Coronary artery (tissue), 2 donors: ENCODE measurements at places on chromosomes 2 and 18.

GRCh38 chr2:20299113-20299512 is 51.5 kb downstream of the PUM2 start:
- DNase-seq: no peak

GRCh38 chr2:120862201-120863060 is 126.8 kb downstream of the GLI2 start:
- DNase-seq: no peak

DNA sequence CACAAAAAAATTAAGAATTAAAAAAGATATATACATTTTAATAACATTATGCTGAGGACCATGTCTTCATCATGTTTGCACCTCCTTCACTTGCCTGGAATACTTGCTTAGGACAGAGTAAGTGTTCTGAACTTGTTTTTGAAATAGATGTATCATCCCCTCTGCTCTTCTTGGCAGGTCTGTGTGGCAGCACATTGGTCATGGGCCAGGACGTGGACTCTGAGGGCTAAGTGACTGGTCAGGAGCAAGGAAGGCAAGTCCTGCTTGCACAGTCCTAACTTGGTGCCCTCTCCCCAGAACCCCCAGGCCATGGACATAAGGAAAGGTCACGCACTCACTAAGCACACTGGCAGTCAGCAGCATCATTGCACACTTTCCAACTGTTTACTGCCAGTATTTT is 95.8 kb downstream of the PTPRM start:
- no peak for DNase-seq

- no peak for DNase-seq
Measured at GRCh38 chr18:5052491-5052890, 144.6 kb downstream of the AKAIN1 start.

- no peak for DNase-seq
Measured at GRCh38 chr2:190563646-190564045, 29.1 kb upstream of the NEMP2 start.

DNA sequence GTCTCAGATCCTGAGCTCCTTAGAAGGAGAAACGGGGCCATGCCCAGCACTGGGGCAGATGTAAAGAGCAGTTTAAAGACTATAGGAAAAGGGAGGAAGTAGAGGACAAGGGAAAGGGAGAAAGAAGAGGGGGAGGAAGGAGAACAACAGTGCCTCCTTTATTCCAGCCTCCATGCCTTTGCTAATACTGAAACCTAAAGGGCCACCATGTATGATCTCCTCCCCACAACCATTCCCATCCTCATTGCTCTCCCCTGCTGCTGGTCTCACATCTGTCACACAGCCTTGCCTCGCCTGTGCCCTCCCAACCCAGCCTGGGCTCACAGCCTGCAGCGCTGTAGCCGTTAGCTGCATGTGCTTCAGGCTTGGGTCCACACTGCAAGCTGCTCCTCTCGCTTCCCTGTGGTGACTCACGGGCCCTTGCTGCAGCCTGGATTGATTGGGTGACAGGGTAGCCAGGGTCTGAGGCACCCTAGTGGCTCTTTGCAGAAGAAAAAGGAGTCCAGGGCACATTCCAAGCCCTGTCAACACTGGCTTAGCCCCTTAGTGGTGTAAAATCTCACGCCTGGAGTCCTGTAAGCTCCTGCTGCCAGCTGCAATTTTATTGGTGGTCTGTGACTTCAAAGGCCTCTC is 281.9 kb downstream of the SRBD1 start:
- no peak for DNase-seq

GRCh38 chr2:220779931-220780330 is 792.2 kb downstream of the EPHA4 start:
- DNase-seq: no peak

- DNase-seq: no peak
Measured at GRCh38 chr2:227335713-227336112, 10.7 kb downstream of the MFF start.

DNA sequence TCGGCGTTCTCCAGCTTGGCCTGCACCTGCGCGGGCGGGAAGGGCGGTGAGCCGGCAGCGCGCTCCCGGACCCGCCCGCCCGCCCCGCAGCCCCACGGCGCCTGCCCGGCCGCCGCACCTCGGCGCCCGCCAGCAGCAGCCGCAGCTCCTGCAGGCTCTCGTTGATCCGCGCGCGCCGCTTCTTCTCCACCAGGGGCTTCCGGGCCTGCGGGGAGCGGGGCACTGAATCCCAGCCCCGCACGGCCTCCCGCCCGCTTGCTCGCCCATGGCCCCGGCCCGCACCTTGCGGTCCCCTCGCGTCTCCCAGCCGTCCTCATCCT is 335 bp downstream of the HES6 start:
- DNase-seq: no peak
